ENCODE measurements at places on chromosomes 3 and 15.

GRCh38 chr15:74449643-74450205 lies 11.2 kb downstream of the UBL7 start:
- DNase-seq: no peak

- no peak for DNase-seq
Measured at GRCh38 chr3:105505170-105505569, 138.5 kb downstream of the ALCAM start.

DNA sequence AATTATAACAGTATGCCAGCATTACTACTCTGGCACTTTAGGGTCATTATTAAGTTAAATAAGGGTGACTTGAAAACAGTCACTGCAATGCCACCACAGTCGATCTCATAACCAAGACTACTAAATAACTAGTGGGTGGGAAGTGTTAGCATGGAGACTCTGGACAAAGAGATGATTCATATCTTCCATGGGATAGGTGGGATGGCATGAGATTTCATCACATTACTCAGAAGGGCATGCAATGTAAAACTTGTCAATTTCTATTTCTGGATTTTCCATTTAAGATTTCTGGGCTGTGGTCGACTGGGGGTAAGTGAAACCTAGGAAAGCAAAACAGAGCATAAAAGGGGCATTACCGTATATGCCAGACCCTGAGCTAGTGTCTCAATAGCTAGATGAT lies 538.9 kb upstream of the GRM7 start:
- DNase-seq: no peak

GRCh38 chr3:43970351-43970750 lies 271.3 kb upstream of the TOPAZ1 start:
- DNase-seq: no peak

DNA sequence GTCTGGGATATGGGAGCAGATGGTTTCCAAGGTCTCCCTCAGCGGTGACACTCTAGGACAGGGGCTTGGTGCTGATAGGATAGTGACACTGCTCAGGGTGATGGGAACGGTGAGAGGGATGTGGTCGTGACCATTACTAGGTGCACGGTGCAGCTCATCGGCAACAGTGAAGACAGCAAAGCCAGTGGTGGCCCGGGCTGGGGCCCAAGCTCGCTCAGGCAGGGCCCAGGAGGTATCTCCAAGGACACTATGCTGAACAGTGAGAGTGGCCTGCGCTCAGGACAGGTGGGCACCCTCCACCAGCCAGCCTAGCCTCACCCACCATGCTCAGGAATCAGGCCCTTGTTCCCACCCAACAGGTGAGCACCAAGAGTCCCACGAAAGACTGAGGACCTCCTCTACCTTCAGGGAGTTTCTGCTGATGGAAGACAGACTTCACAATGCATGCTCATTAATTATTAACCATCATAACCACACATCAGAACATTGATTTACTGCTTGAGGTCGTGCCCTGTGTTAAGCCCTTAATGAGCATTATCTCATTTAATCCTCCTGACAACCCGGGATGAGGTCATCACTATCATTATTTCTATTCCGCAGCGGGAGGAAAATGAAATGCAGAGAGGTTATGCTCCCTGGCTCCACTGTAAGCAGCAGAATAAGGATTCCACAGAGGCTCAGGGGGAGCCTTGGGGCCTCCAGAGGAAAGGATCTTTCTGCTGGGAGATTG lies 269.4 kb downstream of the UACA start:
- DNase-seq: no peak

DNA sequence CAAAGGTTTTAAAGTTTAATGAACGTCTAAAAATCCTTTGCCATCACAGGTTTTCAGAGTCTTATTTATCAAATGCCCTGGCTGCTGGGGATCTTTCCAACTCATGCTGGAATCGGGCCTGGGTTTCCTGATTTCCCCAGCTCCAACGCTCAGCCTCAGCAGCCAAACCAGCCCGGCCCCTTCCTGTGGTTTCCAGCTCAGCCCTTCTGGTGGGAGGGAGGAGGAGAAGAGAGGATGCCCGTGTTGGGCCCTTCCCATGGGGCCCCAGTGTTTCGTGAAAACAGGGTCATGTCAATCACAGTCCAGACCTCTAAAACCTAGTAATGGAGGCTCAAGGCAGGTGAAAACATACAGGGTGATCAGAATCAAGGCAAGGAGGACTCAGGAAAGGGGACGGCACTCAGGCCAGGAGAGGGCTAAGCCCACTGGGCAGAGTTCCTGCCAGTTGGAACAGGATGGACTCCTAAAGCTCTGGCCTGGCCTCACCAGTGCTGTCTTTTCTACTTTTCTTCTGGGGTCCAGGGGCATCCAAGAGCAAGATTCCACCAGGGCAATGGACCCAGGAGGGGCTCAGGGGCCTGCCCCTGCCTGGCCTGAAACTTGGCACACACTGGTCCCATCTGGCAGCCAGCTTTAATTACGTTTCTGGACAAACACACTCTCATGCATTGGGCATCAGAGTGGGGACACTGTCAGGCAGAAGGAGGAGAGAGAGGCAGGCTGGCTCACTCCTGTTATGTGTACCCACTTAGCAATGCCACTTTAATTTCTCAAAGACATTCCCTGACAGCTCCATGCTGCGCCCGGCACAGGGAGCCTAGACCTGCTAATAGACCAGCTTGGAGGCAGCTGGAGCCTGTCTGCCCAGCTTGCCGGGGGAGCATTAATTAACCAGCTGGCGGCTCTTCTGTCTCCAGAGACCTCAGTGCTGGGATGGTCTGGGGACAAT lies 194.6 kb downstream of the FAM43A start:
- DNase-seq: no peak

GRCh38 chr3:181700168-181701087 lies 11.3 kb upstream of the SOX2 start:
- DNase-seq: no peak

- no peak for DNase-seq
Measured at GRCh38 chr3:194711913-194712312, 26.2 kb downstream of the FAM43A start.

DNA sequence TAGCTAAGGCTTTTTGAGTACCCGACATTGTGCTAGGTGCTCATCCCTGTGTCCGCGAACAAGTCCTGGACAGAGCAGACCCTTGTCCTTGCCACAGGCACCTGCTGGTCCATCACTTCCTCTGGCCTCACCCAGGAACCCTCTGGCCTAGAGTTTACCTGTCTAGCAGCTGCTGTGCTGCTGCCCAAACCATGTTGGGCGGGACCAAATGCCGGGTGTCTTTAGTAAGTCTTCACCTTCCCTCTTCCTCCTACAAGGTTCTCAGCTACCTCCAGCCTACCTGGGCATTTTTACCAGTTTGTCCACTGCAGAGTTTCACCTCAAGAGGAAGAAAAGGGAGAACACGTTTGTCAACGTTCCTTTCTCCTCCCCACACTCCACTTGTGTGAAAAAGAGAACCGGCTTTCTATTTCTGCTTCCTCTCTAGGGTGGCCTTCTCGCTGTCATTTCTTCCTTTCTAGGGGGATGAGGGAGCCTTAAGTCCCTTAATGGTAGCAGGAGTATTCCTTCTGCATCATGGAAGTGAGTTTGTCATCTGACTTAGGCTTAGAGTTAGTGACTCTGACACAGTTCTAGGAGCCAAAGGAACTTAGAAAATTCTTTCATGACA lies 80.4 kb upstream of the GCNT3 start:
- DNase-seq: no peak

DNA sequence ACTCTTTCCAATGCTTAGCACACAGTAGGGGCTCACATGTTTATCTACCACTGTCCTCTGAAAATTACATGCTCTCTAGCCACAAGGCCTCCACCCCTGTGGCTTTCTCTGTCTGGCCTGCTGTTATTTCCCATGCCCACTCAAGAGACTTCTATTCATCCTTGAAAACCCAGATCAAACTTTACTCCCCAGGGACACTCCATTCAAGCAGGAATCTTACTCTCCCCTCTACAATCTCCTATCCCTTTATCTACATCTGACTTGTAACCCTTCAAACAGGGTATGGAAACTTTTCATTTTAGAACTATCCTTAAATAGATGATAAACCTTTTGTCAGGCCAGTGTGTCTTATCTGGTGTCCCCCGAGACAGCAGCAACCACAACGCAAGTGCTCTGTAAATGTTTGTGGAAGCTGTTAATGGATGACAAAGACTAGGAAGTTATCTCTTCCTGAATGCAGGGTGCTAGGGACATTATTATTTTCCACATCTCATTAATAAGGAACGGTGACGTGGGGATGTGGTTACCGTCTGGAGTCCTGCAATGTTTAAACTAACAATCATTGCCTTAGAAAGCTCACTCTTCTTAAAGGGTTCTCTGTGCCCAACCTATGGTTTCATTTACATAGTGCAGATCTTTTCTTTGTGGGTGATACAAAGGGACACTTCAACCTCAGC lies 322.3 kb downstream of the ARRDC4 start:
- DNase-seq: no peak

- no peak for DNase-seq
Measured at GRCh38 chr3:124876401-124876878, 10.7 kb downstream of the ITGB5 start.

GRCh38 chr3:197260491-197261163 lies 37.8 kb downstream of the DLG1 start:
- DNase-seq: no peak
